HL-60 (cell line): ENCODE measurements at places on chromosomes 1 and 21.
A peak's percentile ranks its signal among the peaks of the same experiment; 100 is the strongest.

DNA sequence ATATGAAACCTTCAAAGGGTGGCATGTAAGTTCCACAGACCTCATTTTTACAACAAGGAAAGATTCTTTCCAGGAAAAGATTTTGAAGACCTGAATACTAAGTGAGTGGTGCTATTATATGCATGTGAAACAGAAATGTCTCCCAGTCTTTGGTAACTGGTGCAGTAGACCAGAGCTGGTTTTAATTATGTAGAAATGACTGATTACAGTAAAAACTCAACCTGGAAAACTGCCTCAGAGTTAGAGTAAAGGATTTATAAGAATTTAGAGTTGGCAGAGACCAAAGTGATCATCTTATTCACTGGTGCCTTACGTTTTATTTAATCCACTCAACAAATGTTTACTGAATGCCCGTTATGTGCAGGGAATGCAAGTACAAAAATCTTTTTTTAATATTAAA is 30.2 kb upstream of the LRRC8D start:
- no peak for DNase-seq

GRCh38 chr1:83735526-83735925 is 263.4 kb downstream of the TTLL7 start:
- no peak for DNase-seq

GRCh38 chr1:55828044-55828443 is 612.9 kb upstream of the USP24 start:
- DNase-seq = no peak

GRCh38 chr1:155645648-155646047 is 35.6 kb downstream of the MSTO1 start:
- no peak for DNase-seq

- no peak for DNase-seq
Observed at GRCh38 chr1:20947409-20947808, 160.3 kb upstream of the HP1BP3 start.

DNA sequence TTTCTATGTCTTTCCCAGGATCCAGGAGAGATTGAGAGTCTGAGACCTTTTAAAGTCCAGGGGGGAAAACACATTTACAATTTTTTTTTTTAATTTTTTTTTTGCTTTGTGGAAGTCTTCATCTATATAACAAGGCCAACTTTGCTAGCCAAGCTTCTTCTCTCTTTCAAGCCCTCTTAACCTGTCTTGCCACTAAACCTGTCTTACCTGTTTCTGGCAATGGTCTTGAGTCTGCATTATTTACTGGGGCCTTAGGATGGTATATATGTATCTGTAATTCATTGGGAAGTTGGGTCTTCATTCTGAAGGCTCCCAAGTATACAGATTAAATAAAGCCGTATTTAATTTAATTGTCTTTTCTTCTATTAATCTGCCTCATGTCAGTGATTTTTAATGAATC is 750.9 kb upstream of the B3GALT2 start:
- no peak for DNase-seq

DNA sequence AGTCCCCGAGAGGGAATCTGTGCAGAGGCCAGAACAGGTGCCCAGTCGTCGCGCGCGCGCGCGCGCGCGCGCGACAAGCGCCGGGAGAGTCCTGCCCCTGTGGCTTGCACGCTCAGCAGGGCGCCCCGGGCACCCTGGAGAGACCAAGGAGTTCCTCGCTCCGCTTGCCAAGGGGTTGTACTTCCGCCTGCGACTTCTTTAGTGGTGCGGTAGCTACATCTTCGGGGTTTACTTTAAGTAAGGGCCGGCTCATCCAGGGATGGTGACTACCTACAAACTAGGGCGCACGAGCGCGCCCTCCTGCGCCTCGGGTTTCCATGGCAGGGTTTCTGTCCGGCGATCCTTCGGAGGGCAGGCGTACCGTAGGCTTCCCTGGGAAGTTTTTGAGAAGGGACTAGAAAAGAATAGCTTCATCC is 1.4 kb downstream of the LHX4 start:
- peak; percentile 83 for DNase-seq

DNA sequence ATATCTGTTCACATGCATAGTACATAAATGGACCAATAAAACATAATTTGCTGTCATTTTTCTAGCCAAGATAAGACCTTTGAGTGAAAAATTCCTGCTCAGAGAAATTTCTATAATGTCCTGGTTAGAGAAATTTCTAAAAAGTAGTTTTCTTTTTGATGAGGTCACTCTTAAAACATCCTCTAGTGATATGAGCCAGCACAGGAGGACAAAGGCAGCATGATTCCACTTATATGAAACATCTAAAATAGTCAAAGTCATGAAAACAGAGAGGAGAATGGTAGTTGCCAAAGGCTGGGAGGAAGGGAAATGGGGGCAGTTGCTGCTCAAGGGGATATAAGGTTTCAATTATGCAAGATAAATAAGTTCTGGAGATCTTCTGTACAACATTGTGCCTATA is 239.4 kb downstream of the BACH1 start:
- DNase-seq = no peak

DNA sequence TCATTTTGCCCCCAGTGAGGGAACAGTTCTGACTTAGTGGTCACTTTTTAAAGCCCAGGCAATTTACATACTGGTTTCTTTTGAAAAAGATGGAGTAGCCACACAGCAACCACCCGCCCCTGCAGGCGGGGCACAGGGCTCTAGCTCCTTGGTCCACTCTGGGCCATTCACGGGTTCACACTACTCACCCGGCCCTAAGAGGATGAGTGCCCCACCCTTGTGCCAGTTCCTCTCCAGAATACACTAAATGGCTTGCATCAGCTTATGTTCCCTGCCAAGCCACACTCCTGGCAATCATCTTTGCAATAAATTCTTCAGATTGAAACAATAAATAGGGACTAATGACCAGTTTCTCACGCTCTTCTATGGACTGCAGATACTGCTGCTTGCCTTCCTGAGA is 15.7 kb upstream of the ATP13A2 start:
- DNase-seq = no peak

DNA sequence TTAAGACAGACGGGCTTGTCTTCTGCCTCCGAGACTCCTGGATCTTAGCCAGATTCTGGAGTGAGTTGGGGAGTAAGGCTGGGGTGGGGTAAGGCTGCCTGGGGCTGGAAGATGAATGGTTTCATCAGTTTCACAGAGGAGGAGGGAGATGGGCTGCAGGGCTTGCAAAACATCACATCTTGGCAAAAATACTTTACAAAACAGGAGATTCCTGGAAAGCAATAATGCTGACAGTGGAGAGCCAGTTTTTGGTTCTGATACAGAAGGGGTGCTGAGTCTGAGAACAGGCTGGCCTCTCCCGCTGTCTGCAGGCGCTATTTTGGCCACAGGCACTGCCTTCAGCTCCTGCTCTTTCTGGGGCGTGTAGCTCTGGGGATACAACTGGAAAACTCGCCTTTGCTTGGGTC is 83.4 kb upstream of the KCNE2 start:
- no peak for DNase-seq

GRCh38 chr1:166119471-166119965 is 47.3 kb downstream of the FAM78B start:
- DNase-seq = no peak

- DNase-seq = no peak
Observed at GRCh38 chr1:119964673-119965363, 68.5 kb upstream of the ADAM30 start.

DNA sequence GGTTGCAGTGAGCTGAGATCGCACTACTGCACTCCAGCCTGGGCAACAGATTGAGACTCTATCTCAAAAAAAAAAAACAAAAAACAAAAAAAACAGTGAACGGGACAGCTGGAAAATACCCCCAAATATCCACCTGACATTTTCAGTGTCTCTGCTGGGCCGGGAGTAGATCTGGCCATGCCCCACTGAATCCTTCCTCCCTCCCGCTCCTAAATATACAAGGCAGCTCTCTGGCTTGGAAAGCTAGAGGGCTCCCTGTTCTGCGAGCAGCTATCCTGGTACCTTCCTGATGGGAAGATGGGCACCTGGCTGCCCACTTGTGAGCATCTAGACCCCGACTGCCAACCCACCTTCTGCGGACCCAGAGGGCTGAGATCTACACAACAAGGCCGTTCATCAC is 21.4 kb downstream of the SPSB1 start:
- DNase-seq = no peak

DNA sequence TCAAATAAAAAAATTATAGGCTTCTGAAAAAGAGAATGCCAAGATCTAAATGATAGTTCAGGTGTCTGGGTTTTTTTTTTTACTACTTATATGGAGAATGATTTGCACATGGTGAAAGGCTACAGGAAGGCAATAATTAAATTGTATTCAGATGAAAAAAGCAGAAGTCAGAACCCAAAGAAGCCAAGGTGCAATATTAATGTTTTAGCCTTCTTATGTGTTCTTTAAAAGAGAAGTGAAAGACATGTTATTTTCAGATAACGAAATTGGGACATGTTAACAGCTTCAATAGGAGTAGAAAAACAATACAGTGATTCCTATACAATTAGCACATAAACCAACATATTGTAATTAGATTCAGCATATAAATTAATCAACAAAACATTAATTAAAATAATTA is 452.9 kb upstream of the PRMT6 start:
- DNase-seq = no peak

- DNase-seq = no peak
Observed at GRCh38 chr21:33540711-33541104, 1.2 kb downstream of the GART start.

DNA sequence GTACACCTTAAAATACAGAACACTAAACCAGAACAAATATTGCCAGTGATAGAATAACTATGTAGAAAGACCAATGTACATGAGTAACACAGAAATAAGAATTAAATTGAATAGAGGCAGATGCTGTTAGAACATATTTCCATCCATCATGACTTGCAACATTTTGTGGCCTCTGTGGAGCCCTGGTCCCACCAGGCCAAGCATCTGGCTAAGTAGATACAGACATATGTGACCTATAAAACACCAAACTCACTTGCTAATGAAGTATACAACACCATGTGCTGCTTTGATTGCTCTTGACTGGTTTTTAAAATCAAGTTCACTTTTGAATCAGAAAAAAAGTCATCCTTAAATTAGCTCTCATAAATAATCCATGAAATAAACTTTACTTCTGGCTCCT is 20.5 kb downstream of the SLC19A2 start:
- DNase-seq = no peak

- no peak for DNase-seq
Observed at GRCh38 chr1:22139817-22140216, 3.1 kb downstream of the WNT4 start.

DNA sequence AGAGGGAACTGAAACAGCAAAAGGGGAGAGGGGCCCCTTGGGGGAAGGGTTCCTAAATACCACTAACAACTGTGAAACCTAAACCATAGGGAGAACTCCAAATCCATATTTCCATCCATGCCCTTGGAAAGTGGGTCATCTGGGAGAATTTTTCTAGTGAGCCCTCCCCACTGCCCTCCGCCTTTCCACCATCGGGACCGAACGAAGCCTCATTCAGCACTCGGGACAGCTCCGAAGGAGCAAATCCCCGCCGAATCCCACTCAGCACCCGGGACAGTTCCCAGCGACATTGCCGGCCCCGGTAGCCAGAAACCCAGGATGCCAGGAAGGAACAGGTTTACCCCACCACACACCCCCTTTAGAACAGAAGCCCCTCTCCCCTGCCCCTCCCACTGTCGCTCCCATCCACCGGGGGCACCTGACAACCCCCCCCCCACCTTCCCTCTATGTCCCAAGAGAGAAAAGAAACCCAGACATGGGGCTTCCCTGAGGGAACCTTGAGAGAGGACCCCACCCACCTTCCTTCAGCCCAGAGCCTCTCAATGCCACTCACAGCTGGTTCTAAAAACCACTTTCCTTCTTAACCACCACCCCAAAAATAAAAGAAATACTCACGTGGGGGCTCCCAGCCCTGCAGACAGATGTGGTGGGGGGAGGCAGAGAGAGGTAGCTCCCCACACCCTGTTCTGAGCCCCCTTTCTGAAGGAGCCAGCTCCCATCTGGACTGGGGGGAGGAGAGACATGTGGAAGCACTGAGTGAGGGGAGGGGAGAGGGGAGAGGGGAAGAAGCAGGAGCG is 4.5 kb downstream of the DLGAP3 start:
- DNase-seq = peak; percentile 53

GRCh38 chr1:245776139-245776538 is 621.4 kb downstream of the KIF26B start:
- no peak for DNase-seq

DNA sequence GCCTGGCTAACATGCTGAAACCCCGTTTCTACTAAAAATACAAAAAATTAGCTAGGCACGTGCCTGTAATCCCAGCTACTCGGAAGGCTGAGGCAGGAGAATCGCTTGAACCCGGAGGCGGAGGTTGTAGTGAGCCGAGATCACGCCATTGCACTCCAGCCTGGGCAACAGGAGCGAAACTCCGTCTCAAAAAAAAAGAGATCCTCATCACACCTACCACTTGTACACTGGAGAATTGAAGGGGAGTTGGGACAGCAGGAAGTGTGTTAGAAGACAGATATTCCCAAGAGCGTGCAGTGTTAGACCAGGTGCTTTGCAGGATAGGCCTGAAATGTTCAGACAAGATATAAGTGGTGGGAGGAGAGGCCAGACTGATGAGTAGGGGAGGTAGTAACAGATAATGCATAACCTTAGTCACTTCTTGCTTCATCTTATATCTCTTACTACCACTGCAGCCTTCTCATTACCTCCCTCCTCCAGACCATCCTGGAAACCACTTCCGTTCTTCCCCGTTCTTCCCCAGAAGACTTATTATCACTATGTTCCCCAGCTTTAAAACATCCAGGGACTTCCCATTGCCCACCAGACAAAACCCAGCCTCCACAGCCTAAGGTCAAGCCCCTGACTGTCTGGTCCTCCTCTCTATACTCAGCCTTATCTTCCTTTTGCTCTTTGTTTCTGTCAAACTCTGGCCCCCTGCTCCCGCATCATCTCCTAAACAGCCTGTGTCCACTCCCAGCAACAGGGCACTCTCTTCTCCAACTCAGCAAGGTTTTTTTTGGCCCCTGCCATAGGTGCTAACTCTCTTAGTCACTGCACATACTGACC is 21.3 kb downstream of the FAM20B start:
- no peak for DNase-seq

DNA sequence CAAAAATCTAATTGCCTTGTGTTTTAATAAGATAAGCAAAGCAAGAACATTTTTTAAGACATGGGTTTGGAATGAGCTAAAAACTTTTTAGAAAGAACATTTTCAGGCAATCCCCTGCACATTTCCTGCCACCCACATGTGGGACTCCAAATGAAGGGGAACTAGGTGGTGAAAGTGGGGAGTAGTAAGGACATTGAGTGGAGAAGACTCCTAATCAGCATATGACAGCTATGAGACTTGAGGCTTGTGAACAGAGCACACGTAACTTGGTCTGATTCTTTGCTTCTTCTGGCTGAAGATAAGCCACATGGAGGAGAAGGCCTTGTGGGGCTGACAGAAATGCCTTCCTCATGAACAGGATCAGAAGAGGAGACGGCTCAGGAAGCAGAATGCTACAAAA is 50.3 kb downstream of the FCER1A start:
- no peak for DNase-seq

DNA sequence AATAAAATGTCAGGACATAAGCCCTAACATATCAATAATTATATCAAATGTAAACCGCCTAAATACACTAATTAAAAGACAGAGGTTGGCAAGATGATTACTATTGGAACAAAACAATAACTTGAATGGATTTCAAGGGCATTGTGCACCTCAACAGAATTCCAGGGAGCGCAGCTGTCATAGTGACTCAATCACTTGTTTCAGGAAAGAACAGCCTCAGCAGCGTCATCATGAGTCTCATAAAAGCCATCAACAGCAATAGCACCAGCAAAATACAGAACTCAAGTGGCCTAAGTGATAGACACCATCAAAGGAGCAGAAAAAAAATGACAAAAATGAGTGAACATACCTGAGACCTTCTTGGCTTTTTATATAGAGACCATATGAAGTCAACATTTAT is 632.7 kb upstream of the NR5A2 start:
- DNase-seq = no peak

- no peak for DNase-seq
Observed at GRCh38 chr1:1540090-1540817, at the start of gene TMEM240. TSS of gene TMEM240 (minus strand) at chr1:1540624. CDS start at chr1:1540346, 278 bp downstream.

GRCh38 chr1:178536844-178537371 is 24.0 kb downstream of the TEX35 start:
- no peak for DNase-seq
